Suppressor macrophage (primary cell): ENCODE measurements at places on chromosomes 2 and 18.

DNA sequence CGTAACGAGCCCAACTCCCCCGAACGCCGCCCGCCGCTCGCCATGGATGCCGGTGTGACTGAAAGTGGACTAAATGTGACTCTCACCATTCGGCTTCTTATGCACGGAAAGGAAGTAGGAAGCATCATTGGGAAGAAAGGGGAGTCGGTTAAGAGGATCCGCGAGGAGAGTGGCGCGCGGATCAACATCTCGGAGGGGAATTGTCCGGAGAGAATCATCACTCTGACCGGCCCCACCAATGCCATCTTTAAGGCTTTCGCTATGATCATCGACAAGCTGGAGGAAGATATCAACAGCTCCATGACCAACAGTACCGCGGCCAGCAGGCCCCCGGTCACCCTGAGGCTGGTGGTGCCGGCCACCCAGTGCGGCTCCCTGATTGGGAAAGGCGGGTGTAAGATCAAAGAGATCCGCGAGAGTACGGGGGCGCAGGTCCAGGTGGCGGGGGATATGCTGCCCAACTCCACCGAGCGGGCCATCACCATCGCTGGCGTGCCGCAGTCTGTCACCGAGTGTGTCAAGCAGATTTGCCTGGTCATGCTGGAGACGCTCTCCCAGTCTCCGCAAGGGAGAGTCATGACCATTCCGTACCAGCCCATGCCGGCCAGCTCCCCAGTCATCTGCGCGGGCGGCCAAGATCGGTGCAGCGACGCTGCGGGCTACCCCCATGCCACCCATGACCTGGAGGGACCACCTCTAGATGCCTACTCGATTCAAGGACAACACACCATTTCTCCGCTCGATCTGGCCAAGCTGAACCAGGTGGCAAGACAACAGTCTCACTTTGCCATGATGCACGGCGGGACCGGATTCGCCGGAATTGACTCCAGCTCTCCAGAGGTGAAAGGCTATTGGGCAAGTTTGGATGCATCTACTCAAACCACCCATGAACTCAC, 673 bp downstream of the PCBP1 start:
- peak; percentile 73 for DNase-seq

- DNase-seq, result peak; percentile 77
Measured at GRCh38 chr18:3453540-3454364, 3.8 kb downstream of the TGIF1 start.

DNA sequence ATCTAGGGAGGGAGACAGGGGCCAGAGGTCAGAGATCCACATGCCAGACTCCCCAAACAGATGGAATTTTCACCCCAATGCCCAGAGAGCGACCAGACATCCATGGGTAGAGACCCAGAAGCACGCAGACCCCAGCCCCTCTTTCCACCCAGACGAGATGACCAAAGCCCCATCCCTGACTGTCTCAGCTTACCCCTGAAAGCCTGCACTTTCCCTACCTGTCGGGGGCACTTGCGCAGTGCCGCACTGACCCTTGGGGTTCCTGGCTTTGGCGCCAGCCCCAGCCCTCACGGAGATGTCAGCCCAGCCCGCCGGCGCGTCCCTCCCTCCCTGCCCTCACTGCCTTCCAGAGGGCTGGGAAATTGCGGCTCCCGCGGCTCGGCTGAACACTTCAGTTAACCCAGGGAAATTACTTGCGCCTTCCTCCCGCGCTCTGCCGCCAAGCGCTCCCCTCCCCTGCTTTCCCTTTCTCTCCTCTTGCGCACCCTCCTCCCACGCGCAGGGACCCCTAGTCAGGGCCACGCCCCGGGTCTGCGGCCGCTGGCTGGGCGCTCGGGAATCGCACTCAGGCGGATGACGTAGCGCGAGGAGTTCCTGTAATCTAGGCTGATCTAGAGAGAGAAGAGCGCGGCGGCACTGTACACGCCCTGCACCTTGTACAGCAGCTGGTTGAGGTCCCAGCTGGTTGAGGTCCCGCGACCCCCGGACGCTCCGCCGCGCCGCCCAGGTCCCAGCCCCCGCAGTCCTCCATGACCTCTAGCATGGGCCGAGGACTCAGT, 12.0 kb downstream of the ALPG start:
- peak; percentile 17 for DNase-seq

DNA sequence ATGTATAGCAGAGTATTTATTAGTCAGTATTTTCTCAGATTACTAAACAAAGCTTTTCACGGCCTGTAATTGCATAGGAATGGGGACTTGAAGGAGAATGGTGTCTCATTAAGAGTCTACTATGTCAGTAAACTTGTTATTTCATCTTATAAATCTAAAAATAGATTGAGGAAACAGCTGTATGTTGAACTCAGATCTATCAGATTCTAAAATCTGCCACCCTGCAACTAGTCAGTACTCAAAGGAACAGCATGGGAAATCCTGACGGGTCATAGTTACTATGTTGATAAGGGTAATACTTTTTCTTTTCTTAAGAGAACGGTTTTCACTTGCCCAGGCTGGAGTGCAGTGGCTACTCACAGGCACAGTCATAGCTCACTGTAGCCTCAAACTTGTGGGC, 70.2 kb upstream of the EMILIN2 start:
- peak; percentile 13 for DNase-seq

DNA sequence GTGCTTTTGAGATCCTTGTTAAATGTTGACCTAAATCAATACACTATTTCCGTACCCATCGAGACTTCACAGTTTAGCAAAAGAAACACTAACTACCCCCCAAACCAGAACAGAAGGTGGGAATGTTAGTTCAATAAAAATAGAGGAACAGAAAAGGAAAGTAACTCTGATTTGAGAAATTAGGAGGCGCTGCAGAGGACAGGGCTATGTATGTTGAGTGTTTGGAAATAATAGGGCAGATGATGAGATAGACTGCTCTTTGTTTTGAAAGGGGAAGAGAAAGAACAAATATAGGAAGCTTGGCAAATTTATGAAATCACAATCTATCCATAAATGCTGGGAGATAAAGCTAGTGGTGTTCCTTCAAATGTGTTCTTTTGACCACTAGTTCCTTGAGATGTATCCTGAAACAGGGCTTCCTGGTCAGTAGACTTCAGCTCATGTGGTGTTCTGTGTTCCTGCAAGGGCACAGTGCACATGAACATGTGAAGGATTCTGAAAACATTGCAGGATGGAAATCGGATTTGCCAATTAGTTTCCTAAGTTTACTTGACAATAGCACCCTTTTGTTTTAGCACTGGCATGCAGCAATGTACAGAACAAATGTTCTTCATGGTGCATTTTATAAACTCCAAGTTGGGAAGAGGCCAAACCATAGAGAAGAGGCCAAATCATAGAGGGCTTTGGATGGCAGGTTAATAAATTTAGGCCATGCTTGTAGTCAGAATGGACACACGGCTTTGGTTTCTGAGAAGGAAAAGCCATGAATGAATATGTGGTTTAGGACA, 39.8 kb downstream of the RHBDD1 start:
- peak; percentile 36 for DNase-seq

- DNase-seq, result no peak
Measured at GRCh38 chr2:237012004-237012403, 73.7 kb upstream of the COPS8 start.

DNA sequence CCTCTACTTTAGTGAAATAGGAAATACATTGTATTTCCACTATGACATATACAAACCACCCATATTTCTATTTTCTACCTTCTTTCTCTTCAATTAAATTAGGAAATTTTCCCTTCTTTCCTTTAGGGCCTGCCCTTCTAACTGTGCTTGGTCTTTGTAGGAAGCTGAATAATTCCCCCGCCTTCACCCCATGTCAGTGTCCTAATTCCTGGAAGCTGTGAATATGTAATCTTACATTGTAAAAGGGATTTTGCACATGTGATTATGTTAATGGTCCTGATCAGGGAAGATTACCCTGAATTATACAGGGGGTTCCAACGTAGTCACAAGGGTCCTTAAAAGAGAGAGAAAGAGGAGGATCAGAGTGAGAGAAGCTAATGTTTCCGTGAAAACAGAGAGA, 40.2 kb downstream of the GRB14 start:
- DNase-seq, result no peak

DNA sequence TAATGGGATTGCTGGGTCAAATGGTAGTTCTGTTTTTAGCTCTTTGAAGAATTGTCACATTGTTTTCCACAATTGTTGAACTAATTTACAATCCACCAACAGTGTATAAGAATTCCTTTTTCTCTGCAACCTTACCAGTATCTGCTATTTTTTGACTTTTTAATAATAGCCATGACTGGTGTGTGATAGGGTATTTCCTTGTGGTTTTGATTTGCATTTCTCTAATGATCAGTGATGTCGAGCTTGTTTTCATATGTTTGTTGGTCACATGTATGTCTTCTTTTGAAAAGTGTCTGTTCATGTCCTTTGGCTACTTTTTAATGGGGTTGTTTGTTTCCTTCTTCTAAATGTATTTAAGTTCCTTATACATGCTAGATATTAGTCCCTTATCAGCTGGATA, 322.3 kb downstream of the CDH2 start:
- no peak for DNase-seq

GRCh38 chr18:56461151-56461550, 177.2 kb downstream of the TXNL1 start:
- DNase-seq, result no peak

DNA sequence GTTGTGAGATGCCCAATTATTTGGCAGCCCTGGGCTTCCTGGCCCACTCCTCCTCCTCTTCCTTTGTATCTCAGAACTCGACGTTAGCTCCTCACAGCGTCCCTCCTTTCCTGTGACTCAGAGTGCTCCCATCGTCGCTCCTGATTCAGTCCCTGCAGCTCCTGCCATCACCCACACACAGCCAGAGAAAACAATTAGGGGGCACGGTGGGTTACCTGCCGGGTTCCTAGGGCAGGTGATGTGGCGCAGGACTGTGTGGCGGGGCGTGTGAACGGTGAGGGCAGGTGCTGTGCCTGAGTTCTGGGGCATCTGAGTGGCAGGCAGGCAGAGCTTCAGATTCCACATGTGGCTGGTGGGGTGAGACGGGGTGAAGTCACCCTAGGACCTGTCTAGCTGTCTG, 42.6 kb downstream of the GLI2 start:
- no peak for DNase-seq

GRCh38 chr2:39947294-39948015, 168.4 kb upstream of the THUMPD2 start:
- DNase-seq, result no peak

- DNase-seq, result no peak
Measured at GRCh38 chr2:24568551-24568950, 77.5 kb downstream of the NCOA1 start.

- DNase-seq, result no peak
Measured at GRCh38 chr2:233686928-233687327, 5.2 kb downstream of the UGT1A7 start.

DNA sequence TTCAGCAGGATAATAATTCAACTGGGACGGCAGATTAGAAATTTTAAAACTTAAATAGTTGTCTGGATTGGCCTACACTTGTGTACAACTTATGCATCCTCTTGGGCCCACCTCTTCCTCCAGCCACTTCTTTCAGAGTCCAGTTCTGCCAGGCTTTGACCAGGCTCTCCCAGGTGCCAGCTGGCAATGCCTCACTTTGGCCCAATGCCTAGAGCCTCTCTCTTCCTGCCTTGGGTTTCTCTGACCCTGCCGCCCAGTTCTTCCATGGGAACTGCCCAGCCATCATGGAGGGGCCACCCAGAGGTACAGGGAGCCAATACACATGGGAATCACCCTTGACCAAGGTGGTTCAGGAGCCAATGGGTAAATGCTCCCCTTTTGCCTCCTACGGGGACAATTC, 135.5 kb downstream of the IRS1 start:
- DNase-seq, result no peak

- peak; percentile 63 for DNase-seq
Measured at GRCh38 chr18:59941331-59941730, 41.5 kb downstream of the PMAIP1 start.

- no peak for DNase-seq
Measured at GRCh38 chr2:220785178-220785577, 786.9 kb downstream of the EPHA4 start.

GRCh38 chr18:13308369-13308768, 89.8 kb downstream of the LDLRAD4 start:
- DNase-seq, result no peak

DNA sequence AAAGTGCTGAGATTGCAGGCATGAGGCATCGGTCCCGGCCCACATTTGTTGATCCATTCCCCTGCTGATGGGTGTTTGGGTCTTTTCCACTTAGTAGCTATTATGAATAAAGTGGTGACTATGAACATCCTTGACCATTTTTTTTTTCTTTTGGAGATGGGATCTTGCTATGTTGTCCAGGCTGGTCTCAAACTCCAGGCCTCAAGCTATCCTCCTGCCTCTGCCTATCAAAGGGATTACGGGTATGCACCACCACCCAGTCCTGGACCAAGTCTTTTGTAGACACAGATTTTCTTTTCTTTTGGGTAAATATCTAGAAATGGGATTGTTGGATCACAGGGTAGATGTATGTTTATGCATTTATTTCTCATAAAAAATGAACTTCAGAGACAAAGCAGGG, 1.3 kb upstream of the FAM136A start:
- no peak for DNase-seq

DNA sequence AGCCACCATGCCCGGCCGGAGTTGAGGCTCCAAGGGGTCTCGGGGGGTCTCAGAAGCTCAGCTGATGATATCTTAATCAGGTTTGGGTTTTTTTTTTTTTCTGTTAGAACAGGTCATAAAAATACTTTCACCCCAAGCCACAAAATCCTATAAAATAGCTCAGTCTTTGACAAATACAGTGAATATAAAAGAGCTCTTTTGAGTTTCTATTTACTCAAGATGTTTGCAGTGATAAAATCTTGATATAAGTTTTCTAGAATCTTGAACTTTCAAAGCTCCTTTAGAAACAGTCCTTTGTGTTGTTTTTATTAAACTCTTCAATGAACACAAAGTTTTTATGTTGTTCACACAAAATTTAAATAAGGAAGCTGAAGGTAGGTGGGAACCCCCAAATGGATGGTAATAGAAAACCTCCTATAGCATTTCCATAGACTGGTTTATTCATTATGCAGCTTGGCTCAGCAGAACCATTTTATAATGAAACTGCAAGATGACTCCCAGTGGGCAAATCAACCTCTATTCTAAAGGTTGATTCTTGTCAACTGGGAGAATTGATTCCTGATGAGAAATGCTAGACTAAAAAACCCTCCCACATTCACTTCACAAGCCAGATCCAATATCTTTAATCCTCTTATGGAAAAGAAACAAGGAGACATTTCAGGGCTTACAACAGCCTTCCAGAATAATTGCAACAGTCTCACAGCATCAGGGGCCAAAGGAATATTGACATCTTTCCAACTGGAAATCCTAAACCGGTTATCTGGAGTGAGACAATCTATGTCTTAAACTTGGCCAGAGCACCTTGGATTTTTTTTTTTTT, 13.6 kb upstream of the NARS1 start:
- no peak for DNase-seq

DNA sequence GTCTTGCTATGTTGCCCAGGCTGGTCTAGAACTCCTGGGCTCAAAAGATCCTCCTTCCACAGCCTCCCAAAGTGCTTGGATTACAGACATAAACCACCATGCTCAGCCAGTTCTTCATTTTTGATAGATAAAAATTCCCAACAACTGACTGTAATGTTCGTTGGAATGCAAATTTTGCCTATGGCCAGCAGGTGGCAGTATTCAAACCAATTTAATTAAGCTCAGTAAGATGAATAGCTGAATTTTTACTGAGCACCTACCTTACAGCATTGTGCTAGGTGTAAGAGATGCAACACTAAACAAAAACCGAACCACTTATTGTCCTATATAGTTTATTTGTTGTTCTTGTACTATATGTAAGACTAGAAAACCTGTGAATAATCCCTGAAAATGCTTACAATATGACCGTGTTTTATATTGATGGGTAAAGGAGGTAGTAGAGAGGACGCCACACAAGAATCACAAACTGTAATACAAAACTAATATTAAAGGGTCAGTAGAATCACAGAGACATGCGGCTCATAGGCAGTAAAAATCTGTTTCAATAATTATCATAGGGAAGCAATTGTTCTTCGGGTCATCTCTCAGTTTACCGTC, 8.2 kb upstream of the TMEM182 start:
- peak; percentile 79 for DNase-seq
